HFFc6 (cell line): ENCODE measurements at places on chromosomes 4 and X. TPM values are rescaled to one million over a fixed set of nuclear protein-coding genes. Genes with fewer than 3 reads are reported as not detected.
A peak's percentile ranks its signal among the peaks of the same experiment; 100 is the strongest.

DNA sequence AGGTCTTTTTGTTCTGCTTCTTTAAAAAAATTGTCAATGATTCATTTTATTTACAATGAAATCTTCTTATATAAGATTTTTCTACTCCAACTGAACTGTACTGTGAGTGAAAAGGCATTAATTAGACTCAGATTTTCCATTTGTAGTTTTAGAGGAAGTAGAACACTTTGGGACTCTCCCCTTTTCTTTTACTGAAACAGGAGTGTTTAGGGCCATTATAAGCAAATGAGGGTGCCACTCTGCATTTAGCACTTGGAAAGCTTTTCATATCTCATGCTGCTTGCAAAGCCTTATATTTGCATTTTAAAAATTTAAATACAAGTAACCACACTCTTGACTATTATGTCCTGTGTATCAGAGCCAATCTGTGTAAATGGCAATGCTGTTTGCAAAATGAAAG, 584.3 kb downstream of the KLHL13 start:
- DNase-seq: no peak
- no peaks in the 10 kb centered on the region for H3K36me3 ChIP-seq
- H3K4me1 ChIP-seq: no peaks in the 10 kb centered on the region
- no peak overlapping the region for H3K27ac ChIP-seq
- no peak overlapping the region for H3K4me3 ChIP-seq

- peaks cover 32% of the 10 kb centered on the region for H3K4me1 ChIP-seq
- H3K4me3 ChIP-seq: no peak overlapping the region
- H3K36me3 ChIP-seq: no peaks in the 10 kb centered on the region
- H3K27ac ChIP-seq: no peak overlapping the region
- no peak for DNase-seq
- H3K27me3 ChIP-seq: peaks cover 2% of the 10 kb centered on the region
These were observed 141.8 kb downstream of the SMIM20 start for GRCh38 chr4:26055855-26056254.

The WDR19 gene
- 9.7 and 9.9 TPM in 2 replicates for total RNA-seq

The SERTM2 gene
- total RNA-seq: not detected in 3 replicates

The CABS1 gene
- not detected in 3 replicates for total RNA-seq

The ERAS gene
- not detected in 2 replicates for total RNA-seq

- H3K4me1 ChIP-seq: peaks cover 19% of the 10 kb centered on the region
- no peaks in the 10 kb centered on the region for H3K27me3 ChIP-seq
- DNase-seq: no peak
- no peak overlapping the region for H3K27ac ChIP-seq
These were observed 155.5 kb upstream of the BMP3 start for GRCh38 chr4:80874979-80875378.

The CACNA1F gene
- not detected in 3 replicates for total RNA-seq

GRCh38 chr4:69489856-69490255, 5.8 kb downstream of the UGT2B4 start:
- no peaks in the 10 kb centered on the region for H3K27me3 ChIP-seq
- no peaks in the 10 kb centered on the region for H3K36me3 ChIP-seq
- H3K4me3 ChIP-seq: no peak overlapping the region

The HHIP gene
- 0.15 to 0.46 TPM (median 0.18 TPM) in 3 replicates for total RNA-seq

The TGIF2LX gene
- not detected in 3 replicates for total RNA-seq

The PAGE2 gene
- not detected in 3 replicates for total RNA-seq

GRCh38 chr4:113332701-113333100, 283.2 kb downstream of the ANK2 start:
- H3K27ac ChIP-seq: no peak overlapping the region
- DNase-seq: no peak
- H3K4me1 ChIP-seq: peaks cover 7% of the 10 kb centered on the region; the same call in 1 of the 2 replicates
- peaks cover 2% of the 10 kb centered on the region; the same call in 1 of the 2 replicates for H3K27me3 ChIP-seq

The MAOA gene
- 0.25 TPM in 1 of 3 replicates, not detected in the others for total RNA-seq

GRCh38 chrX:103697687-103698086, 11.2 kb upstream of the MORF4L2 start:
- no peaks in the 10 kb centered on the region; the same call in none of the 2 replicates for H3K27me3 ChIP-seq
- H3K4me1 ChIP-seq: no peaks in the 10 kb centered on the region
- DNase-seq: no peak
- H3K4me3 ChIP-seq: no peak overlapping the region
- peaks cover 4% of the 10 kb centered on the region for H3K36me3 ChIP-seq
- H3K27ac ChIP-seq: no peak overlapping the region

- H3K4me3 ChIP-seq: no peak overlapping the region
- DNase-seq: peak; percentile 56
- H3K4me1 ChIP-seq: peaks cover 10% of the 10 kb centered on the region
- peak overlapping the region; percentile 32; the same call in 1 of the 2 replicates for H3K27ac ChIP-seq
- H3K27me3 ChIP-seq: no peaks in the 10 kb centered on the region
These were observed 3.0 kb downstream of the ANK2 start for GRCh38 chr4:113052379-113052951.

DNA sequence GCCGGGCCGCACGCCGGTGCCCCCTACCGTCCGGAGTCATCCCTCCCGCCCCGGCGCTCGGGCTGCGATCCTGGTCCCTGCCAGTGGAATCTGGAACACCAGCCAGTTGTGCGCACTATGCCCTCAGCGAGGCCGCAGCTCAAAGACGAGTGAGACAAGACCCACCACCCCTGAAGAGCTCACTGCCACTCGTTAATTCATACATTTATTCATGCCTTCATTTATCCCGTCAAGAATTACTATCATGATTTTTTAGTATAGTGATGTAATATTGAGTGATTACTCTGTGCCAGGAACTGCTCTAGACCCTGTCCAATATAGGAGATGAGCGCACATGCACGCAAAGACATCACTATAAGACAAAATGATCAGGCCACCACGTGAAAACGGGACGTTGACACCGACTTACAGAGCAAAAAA, 247 bp upstream of the PPA2 start:
- peak; percentile 72 for DNase-seq
- peak overlapping the region; percentile 99 for H3K27ac ChIP-seq
- H3K4me3 ChIP-seq: peak overlapping the region; percentile 99
- H3K27me3 ChIP-seq: peaks cover 8% of the 10 kb centered on the region; the same call in 1 of the 2 replicates
- H3K4me1 ChIP-seq: peaks cover 38% of the 10 kb centered on the region

The MAGEB2 gene
- not detected in 3 replicates for total RNA-seq

DNA sequence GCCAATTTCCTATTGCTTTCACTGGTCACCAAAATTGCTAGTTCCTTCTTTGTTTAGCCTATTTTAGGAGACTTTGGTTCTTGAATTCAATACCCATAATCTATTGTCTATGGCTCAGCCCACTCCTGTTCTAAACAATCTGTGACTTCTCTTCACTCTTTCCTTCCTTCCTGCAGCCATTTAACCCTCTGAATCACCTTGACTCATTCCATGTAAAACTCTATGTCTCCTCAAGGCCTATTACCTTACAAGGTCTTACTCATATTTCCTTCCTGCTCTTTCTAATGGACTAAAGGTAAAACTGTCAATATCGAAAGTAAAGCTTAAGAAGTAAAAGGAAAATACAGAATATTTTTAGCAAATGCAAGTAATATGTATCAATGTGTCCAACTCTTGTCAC, 301.6 kb downstream of the ARHGAP24 start:
- peaks cover 1% of the 10 kb centered on the region; the same call in 1 of the 2 replicates for H3K27me3 ChIP-seq
- H3K4me1 ChIP-seq: peaks cover 68% of the 10 kb centered on the region
- H3K4me3 ChIP-seq: peak overlapping the region; percentile 57
- peaks cover 11% of the 10 kb centered on the region for H3K36me3 ChIP-seq
- H3K27ac ChIP-seq: peak overlapping the region; percentile 80

DNA sequence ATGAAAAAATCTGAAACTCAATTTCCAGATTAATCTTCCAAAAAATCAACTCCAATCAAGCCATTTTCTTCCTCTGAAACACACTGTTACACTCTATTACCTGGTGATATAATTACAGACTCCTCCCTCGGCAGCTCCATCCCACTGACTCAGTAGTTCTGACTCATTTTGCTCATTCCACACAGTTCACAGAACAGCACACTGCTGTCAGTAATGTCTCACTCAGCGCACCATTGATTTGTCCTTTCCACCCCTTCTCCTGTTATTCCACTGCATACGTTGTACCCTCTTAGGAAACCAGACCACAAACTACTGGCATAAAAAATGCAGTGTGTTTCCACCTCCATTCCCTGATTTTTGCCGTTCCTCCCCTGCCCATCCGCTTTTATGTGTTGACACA, 212.7 kb downstream of the SLIT2 start:
- peak overlapping the region; percentile 2; the same call in 1 of the 2 replicates for H3K4me3 ChIP-seq
- no peaks in the 10 kb centered on the region; the same call in 1 of the 2 replicates for H3K27me3 ChIP-seq
- DNase-seq: peak; percentile 60
- peak overlapping the region; percentile 27 for H3K27ac ChIP-seq

The ZBTB33 gene
- total RNA-seq: 9.9 to 12.4 TPM (median 11.9 TPM) in 3 replicates

GRCh38 chr4:23297327-23297726, 592.5 kb downstream of the PPARGC1A start:
- H3K27me3 ChIP-seq: no peaks in the 10 kb centered on the region
- no peaks in the 10 kb centered on the region for H3K4me1 ChIP-seq
- H3K27ac ChIP-seq: no peak overlapping the region
- no peaks in the 10 kb centered on the region for H3K36me3 ChIP-seq

The DCAF12L1 gene
- not detected in 3 replicates for total RNA-seq

DNA sequence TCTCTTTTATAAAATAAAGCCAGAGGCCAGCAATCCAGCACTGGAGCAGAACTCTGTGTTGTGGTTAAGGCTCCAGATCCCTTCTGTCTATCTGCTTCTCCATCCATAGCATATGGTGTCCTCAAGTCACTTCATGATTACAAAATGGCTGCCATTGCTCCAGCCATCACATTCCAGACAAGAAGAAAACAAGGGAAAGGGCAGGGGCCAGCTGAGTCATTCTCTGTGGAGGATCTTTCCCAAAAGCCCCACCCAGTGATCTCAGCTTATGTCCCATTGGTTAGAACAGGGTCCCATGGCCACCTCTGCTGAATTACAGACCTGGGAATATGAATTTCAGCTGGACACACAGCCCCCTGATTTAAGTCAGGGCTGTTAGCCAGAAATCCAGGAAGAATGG, 34.1 kb upstream of the MAN2B2 start:
- H3K27ac ChIP-seq: no peak overlapping the region
- peaks cover 16% of the 10 kb centered on the region for H3K27me3 ChIP-seq
- no peaks in the 10 kb centered on the region for H3K36me3 ChIP-seq
- no peaks in the 10 kb centered on the region for H3K4me1 ChIP-seq
- no peak for DNase-seq

- no peaks in the 10 kb centered on the region; the same call in 1 of the 2 replicates for H3K36me3 ChIP-seq
- no peak overlapping the region for H3K4me3 ChIP-seq
- H3K27me3 ChIP-seq: no peaks in the 10 kb centered on the region
- no peaks in the 10 kb centered on the region for H3K4me1 ChIP-seq
These were observed 39.7 kb downstream of the RASGEF1B start for GRCh38 chr4:81431971-81432370.

- no peak overlapping the region for H3K4me3 ChIP-seq
- no peaks in the 10 kb centered on the region for H3K27me3 ChIP-seq
- no peaks in the 10 kb centered on the region for H3K36me3 ChIP-seq
These were observed 24.9 kb downstream of the LHFPL1 start for GRCh38 chrX:112654871-112655270.

DNA sequence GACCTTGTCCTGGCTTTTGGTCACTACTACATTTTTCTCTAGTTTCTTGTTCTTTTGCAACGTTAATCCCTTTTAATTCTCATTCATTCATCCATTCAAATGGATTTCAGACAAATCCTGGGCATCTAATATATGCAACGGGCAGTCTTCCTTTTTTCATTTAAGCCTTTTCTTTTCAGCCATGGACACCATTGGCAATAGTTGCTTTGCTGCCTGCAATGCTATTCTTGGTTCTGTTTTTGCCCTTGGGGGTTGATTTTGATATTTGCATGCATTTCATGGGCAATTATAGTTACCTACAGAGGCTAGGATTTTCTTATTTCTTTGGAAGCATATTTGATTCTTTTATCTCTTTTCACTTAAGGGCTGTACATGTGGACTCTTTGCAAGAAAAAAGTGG, 180.5 kb upstream of the ARX start:
- no peaks in the 10 kb centered on the region for H3K27me3 ChIP-seq
- H3K4me1 ChIP-seq: no peaks in the 10 kb centered on the region
- no peak for DNase-seq
- no peak overlapping the region for H3K27ac ChIP-seq
- H3K36me3 ChIP-seq: no peaks in the 10 kb centered on the region
- no peak overlapping the region for H3K4me3 ChIP-seq

DNA sequence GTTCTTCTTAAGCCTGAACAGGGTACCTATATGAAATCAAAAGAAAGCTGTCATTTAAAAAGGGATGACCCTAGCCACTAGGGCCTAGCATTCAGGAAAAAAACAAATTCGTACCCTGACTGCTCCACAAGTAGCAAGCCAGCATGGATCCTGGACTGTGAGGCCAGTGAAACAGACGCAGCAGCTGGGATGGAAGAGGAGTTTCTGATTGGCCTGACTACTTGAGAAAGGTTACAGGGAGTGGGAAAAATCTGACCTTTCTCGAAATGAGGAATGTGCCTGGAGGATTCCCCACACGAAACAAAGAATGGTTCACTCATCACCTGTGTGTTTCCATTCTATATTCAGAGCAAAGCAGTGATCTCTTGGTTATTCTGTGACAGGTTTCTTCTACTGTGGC, 87.6 kb upstream of the JADE1 start:
- no peaks in the 10 kb centered on the region; the same call in 1 of the 2 replicates for H3K27me3 ChIP-seq
- no peak for DNase-seq
- H3K4me3 ChIP-seq: no peak overlapping the region
- H3K36me3 ChIP-seq: no peaks in the 10 kb centered on the region
- H3K27ac ChIP-seq: no peak overlapping the region

The KLB gene
- total RNA-seq: not detected in 3 replicates

The RIBC1 gene
- 0.31 and 0.42 TPM in 2 replicates for total RNA-seq

- H3K36me3 ChIP-seq: peaks cover 8% of the 10 kb centered on the region; the same call in 1 of the 2 replicates
- no peaks in the 10 kb centered on the region for H3K27me3 ChIP-seq
- H3K27ac ChIP-seq: no peak overlapping the region
These were observed 114.1 kb downstream of the TSPAN5 start for GRCh38 chr4:98544141-98544817.

DNA sequence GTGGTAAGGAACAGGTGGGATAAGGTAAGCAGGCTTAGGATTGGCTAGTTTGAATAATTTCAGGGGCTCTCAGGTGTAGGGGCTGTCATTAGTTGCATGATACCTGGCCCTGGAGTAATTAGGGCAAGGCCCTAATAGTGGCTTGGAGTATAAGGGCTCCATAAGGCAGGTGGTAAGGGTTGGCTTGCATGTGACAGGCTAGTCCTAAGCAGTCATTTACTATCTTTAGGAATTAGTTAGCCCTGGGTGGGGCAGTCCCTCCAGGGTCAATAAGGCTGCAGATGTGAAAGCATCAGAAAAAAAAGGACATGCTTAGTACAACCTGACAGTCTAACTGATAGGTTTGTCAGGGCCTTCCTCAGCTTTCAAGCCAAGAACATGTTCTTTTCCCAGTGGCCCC, 7.8 kb upstream of the TMPRSS11D start:
- H3K4me1 ChIP-seq: peaks cover 11% of the 10 kb centered on the region
- no peak overlapping the region for H3K27ac ChIP-seq
- no peak overlapping the region for H3K4me3 ChIP-seq
- DNase-seq: no peak
- no peaks in the 10 kb centered on the region for H3K36me3 ChIP-seq

The XAGE1A gene
- not detected in 3 replicates for total RNA-seq

The CLCN5 gene
- 2.4 to 3.8 TPM (median 2.8 TPM) in 3 replicates for total RNA-seq

The MAGEE1 gene
- 3.2 to 3.9 TPM (median 3.2 TPM) in 3 replicates for total RNA-seq

- no peaks in the 10 kb centered on the region for H3K4me1 ChIP-seq
- no peak for DNase-seq
- H3K36me3 ChIP-seq: no peaks in the 10 kb centered on the region
- H3K27me3 ChIP-seq: peaks cover 6% of the 10 kb centered on the region
These were observed 39.3 kb upstream of the SMARCAD1 start for GRCh38 chr4:94168321-94168720.

- peaks cover 15% of the 10 kb centered on the region for H3K4me1 ChIP-seq
- no peak overlapping the region for H3K27ac ChIP-seq
- no peaks in the 10 kb centered on the region for H3K27me3 ChIP-seq
- H3K36me3 ChIP-seq: peaks cover 6% of the 10 kb centered on the region; the same call in 1 of the 2 replicates
- H3K4me3 ChIP-seq: no peak overlapping the region
- DNase-seq: no peak
These were observed 7.8 kb downstream of the DIAPH2 start for GRCh38 chrX:96692454-96692853.

The NWD2 gene
- not detected in 2 replicates for total RNA-seq
